ENCODE measurements at places on chromosomes 6 and 20.

DNA sequence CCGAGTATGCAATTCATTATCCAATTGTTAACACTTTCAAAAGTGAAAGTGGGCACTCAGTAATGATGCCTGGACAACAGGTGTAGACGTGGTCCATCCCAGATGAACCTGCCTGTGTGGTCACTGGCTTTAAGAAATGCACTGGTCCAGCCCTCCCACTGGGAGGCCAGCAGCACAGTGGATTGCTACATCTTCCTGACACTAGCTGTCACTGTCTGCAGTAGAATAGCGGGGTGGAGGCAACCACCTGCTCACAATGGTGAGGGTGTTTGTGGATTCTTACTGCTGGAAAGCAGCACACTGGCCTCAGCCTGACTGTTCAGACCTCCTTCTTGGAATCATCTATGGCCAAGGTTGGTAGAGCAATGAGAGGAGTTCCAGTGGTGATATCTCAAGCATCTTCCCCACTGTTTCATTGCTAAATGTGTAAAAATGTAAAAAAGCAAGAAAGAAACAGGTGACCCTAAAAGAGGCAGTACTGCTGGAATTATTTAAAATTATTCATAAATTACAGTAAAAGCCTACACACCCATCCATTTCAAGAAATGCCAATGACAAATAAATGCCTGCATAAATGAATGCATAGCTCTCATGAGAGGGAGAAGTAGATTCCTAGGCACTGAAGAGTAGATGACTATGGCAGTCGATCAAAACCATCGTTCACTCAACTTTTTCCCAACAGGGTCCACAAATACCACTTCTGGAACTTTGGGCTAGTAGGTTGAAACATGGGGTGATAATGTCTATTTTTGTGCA lies 228.0 kb upstream of the PLN start:
- no peak for DNase-seq

- no peak for DNase-seq
Measured at GRCh38 chr6:26195924-26196845, 109.0 kb downstream of the HFE start.

DNA sequence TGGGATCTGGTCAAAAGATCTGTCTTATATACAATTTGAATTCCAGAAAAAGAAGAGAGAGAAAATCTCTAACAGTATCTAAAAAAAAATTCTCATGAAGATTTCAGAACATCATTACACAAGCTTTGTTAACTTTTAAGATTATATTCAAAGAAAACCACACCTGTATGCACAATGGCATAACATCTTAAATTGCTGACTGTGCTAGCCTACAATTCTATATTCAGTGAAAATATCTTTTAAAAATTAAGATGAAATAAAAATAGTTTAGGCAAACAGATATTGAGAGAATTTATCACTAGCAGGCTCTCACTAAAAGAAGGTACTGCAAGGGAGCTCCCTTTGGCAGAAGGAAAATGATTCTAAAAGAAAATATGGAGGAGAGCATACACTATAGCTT lies 100.3 kb downstream of the BCKDHB start:
- no peak for DNase-seq

- no peak for DNase-seq
Measured at GRCh38 chr6:160298121-160298520, 39.5 kb upstream of the SLC22A2 start.

DNA sequence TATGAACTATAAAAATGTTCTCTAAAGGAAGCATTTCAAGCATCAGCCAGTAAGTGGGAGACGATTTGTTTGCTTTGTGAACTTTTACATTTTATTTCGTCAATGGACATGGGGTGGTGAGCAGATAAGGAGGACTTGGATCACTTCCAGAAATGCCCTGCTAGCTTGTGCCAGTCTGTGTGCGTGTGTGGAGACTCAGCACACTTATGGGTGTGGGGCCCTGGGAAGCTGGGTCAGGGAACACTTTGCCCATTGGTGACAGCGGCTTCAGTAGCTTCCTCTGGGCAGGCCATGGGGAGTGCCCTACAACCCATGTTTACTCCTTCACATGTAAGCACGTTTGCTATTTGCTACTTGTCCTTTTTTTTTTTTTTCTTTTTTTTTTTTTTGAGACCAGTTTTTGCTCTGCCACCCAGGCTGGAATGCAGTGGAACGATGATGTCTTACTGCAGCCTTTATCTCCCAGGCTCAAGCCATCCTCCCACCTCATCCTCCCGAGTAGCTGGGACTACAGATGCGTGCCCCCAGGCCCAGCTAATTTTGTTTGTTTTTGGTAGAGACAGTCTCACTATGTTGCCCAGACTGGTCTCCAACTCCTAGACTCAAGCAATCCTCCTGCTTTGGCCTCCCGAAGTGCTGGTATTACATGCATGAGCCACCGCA lies 24.2 kb downstream of the PRDM1 start:
- DNase-seq: no peak

GRCh38 chr6:63663147-63663955 lies 27.7 kb downstream of the PHF3 start:
- DNase-seq: no peak

DNA sequence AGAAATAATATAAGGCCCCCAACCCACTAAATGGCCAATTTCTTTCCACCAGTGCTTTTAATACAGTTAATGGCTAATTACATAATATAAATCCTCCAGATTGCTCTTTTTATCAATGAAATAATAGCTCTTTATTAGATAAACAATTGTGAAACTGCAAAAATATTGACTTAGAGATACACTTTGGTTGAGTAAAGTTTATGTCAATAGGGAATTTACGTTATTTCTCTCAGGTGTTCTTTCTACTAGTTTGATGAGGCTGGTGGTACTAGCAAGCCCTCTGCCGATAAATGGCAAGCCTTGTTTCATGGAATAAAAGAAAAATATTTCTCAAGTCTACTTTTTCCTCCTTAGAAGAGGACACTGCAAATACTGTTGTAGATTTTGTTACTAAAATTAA lies 18.9 kb downstream of the RFX6 start:
- DNase-seq: no peak

- DNase-seq: no peak
Measured at GRCh38 chr20:16423311-16424212, 149.7 kb downstream of the KIF16B start.

- DNase-seq: no peak
Measured at GRCh38 chr20:54589402-54590030, 114.1 kb downstream of the DOK5 start.

- DNase-seq: no peak
Measured at GRCh38 chr6:129764761-129765407, 54.9 kb upstream of the ARHGAP18 start.

- DNase-seq: no peak
Measured at GRCh38 chr6:73079978-73080377, 145.3 kb downstream of the KHDC1L start.

- no peak for DNase-seq
Measured at GRCh38 chr6:158009114-158009891, 27.6 kb downstream of the SYNJ2 start.

DNA sequence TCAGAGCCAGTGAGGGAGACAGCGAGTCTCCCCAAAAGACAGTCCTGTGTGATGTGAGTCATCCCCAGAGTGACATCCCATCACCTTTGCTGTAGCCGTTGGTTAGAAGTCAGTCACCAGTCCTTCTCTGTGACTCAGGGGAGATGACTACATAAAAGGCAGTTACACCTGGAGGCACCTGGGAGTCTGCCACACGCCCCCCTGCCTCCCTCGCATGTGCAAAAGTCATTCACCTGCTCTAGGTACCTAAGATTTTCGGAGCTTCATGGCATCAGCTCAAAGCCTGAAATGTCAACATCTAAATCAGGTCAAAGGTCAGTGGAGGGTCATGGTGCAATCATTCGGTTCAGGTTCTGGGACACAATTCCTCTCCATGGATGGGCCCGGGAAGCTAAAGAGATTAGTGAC lies 50.3 kb downstream of the PRR18 start:
- no peak for DNase-seq

GRCh38 chr20:50903353-50904051 lies 27.7 kb downstream of the ADNP start:
- no peak for DNase-seq

- no peak for DNase-seq
Measured at GRCh38 chr6:131642565-131642964, 5.5 kb downstream of the ENPP3 start.
